CD4-positive, alpha-beta T cell treated with Interferon gamma for 1 hour (primary cell): ENCODE measurements at places on chromosomes 11 and 22.

GRCh38 chr11:32198053-32198452, 107.2 kb downstream of the RCN1 start:
- DNase-seq, result no peak

DNA sequence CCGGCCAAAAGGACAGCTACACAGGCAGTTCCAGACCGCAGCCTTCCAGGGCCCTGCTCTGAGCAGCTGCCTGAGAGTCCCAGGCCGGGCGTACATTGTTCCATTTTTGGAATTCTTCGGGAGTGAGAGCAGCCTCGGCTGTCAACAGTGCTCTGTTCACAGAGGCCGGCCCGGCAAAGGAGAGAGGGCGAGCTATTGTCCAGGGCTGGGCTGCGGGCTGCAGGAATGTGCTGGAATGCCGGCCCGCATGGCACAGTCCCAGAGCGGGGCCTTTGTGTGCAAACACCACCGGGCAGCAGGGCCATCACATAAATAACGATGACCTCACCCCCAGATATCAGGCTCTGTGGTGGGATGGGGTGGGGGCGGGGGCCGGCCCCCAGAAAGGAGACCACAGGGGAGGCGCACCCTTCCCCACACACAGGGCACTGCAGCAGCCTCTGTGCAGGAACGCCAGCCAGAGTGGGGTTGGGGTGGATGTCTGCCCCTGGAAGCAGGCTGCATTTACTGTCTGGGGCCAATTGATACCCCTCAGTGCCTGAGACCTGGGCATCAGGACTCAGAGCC, 15.8 kb downstream of the LINC01488 start:
- DNase-seq, result no peak

DNA sequence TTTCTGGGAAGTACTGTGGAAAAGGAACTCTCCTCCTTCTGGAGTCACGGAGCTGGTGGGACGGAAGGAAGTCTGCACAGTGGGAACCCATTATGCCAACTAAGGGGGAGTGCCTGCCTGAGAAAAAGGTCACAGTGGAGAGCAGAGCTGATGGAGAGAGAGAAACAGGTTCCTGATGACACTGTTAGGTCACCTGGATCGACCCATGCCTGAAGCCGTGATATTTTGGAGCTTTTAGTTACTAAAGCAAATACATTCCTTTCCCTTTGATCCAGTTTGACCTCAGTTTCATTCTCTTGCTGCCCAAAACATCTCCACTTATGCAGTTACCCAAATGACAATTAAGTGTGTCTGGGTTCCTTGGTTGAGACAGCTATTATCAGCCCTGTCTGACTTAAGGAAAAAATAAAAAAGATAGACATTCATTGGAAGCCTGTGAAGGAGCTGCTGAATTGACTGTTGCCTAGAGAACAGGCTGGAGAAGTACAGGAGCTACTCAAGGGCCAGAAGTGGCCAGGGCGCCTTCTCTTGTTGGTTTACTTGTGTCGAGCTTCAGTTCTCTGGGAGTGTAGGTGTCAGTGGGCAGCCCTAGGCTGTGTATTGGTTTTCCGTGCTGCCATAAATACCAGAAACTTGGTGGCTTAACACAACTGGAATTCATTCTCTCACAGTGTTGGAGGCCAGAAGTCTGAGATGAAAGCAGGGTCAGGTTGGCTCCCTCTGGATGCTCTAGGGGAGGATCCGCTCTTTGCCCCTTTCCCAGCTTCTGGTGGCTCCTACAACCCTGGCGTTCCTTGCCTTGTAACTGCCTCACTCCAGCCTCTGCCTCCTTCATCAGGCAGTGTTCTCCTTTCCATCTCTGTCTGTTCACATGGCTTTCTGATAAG, 13.6 kb downstream of the MRGPRD start:
- no peak for DNase-seq

DNA sequence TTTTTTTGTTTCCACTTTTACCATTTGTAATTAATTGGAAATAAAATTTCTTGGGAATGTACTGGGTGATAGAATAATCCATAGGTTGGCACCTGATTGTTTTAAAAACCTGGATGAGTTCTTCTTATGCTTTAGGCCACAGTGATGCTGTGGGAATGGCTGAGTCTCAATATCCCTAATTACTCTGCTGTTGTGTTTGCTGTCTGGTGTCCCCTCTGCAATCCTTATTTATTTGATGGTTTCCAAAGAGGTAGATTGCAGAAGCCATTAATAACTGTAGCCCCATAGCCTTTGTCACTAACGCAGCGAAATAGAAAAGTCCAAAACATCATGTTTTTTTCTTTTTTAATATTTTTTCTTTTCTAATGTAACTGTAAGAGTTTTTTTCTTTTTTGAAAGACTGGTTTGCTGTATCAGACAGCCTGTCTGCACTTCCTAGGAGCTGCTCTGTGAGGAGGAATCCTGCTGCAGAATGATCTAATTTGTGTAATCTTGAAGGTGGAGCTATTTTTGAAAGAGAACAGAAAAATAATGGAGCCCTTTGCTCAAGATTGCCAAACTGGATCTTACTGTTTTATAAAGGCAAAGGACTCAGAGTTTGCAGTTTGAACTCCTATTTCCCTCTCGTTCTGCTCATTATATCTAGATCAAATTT, 14.9 kb downstream of the PACS1 start:
- no peak for DNase-seq

- no peak for DNase-seq
Observed at GRCh38 chr11:67163006-67163405, 43.9 kb downstream of the KDM2A start.

DNA sequence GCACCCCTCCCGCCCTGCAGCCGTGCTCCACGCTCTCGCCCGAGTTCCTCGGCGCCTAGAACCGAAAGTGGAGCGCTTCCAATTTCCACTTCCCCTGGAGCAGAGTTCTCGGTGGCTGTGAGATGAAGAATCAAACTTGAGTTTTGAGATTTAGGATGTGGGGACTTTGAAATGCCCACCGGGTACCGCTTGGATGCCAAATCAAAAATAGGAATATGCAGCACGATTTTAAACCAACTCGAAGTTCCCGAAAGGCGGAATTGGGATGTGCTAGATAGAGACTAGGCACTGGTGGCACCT, 569 bp downstream of the POLA2 start:
- DNase-seq, result no peak

- DNase-seq, result no peak
Observed at GRCh38 chr11:71197096-71197495, 55.3 kb downstream of the SHANK2 start.

DNA sequence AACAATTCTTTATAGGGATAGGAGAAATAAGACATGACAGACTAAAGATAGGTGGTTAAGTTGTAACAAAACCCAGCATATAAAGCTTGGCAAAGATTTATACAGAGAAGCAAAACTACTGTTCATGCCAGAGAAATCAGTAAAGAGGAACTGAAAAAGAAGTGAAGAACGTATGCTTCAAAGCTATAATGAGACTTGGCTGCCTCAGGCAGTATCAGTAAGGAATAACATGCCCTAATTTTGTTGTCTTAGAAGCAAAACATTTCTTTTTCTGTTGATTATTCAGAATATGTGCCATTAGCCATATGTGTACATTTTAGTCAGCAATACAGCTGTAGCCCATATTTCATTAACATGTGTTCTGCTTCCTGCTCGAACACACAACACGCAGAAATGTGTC, 403.2 kb downstream of the NELL1 start:
- no peak for DNase-seq

- no peak for DNase-seq
Observed at GRCh38 chr11:70128435-70128906, 50.4 kb downstream of the ANO1 start.

GRCh38 chr11:110962921-110963320, 250.7 kb upstream of the ARHGAP20 start:
- DNase-seq, result no peak

GRCh38 chr11:21653951-21654421, 538.9 kb upstream of the ANO5 start:
- no peak for DNase-seq

DNA sequence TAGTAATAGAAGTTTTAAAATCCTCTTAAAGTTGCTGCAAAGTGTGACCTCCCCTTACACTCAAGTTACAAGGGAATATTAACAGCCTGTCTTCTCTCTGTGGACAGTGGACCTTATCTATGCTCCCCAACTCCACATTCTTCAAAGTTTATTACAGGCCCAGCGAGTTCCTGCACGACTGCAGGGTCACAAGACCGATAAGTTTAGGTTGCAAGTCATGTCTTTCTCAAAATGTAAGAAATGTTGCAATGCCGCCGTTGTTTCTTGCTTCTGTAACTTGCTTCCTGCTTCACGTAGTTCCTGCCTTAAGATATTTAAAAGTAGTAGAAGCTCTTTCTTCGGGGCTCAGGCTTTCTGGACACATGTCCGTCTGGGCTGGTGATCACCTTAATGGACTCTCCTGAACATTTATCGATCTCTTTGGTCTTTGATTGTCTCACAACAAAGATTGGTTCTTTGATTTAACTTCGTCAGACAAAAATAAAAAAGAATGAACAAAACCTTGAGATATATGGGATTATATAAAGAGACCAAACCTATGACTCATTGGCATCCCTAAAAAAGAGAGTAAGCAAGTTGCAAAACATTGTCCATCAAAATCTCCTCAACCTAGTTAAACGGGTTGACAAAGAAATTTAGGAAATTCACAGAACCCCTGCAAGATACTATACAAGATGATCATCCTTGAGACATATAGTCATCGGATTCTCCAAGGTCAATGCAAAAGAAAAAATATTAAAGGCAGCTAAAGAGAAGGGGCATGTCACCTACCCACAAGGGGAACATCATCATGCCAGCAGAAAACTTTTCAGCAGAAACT, 45.4 kb upstream of the GLYAT start:
- DNase-seq, result no peak

- peak; percentile 43 for DNase-seq
Observed at GRCh38 chr22:44191036-44191454, 10.3 kb downstream of the PARVG start.

DNA sequence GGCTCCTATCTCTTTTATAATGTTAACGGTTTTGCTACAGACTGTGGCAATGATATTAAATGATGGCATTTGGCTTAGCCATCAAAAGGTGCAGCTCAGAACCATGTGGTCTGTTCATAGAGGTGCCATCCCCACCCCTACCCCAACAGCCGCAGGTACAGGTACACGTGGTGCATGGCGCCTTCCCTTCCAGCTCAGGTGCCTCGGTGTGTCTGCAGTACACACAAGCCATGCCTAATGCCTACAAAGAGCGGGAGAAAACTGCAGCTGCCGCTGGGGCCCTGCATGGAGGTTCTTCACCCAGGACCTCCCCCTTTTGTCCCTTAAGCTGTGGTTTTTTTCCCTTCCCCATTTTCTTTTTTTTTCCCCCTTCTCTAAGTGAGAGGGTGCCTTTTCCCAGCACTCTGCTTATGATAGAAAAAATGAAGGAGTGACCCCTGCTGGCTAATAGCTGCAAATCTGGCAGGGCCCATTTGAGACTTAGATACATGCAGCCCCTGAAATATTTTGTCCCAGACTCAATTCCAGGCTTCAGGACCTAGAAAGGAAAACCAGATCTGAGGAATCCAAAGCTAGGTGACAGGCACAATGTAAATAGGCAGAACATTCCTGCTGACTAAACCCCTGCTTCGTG, 6.5 kb downstream of the OR52M1 start:
- no peak for DNase-seq

DNA sequence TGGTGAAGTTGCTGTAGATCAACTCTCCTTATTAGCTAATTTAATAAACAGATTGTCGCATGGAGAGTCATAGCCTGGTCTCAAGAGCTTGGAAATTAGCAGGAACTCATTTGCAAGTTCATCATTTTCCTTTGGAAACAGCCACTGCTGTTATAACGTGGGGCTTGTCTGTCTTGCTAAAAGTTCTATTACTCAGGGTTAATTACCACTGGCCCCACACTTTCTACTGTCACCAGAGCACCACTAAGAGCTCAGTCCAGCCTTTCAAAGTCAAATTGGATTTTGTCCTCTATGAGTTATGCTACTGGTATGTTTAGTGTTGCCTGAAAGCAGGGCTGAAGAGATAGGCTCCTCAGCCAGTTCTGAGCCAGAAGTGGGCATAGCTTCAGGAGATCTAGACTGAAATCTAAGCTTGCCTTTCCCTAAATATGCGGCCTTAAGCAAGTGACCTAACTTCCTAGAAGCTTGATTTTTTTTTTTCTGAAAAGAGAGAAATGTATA, 292.2 kb downstream of the INSC start:
- no peak for DNase-seq

DNA sequence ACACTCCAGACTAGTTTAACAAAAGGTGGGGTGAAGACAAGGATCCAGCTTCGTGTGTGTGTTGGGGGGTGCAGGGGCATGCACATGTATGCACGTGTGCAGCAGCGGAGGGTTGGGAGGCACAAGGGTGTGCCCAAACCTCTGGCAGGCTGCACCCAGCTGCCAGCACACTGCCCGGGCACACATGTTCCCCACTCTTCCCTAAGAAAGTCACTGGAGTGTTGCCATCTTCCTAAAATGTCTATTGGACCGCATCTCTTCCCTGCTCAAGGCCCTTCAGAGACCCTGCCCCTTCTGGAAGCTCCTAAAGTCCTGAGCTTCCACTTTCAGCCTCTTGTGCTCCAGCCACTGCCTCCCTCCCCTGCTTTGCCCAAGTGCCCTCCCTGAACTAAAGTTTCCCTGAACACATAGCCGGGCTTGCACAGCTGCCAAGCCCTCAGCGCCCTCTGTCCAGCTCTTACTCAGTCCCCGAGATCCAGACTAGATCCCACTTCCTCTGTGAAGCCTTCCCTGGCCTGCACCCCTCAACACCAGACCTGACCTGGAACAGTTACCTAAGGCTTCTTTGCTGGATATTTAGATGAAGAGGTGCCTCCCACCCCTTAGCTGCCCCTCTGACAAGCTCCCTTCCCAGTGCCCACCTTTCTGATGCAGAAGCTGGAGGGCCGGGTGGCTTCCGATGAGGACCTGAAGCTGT, 6.0 kb downstream of the CFL1 start:
- DNase-seq, result no peak

- no peak for DNase-seq
Observed at GRCh38 chr11:85725510-85726258, 39.7 kb upstream of the CCDC89 start.

DNA sequence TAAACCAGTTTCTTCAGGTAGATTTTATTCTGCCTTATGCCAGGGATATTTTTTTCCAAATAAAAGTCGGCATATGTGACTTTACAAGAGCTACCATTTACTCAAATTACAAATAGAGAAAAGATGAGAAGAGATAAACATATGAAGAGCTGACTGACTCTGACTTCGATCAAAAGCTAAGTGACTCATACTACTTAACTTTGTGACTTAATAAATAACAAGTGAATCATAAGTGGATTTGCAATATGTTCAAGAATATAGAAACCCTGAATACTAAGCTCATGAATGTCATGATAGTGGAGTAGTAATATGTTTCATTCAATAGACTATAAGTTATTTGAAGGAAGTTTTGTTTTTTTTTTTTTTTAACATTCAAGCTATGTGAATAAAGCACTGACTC, 130.5 kb upstream of the ANO3 start:
- no peak for DNase-seq

- DNase-seq, result no peak
Observed at GRCh38 chr22:26417406-26417805, 11.7 kb upstream of the ASPHD2 start.

GRCh38 chr11:1771700-1772099, 8.0 kb upstream of the CTSD start:
- DNase-seq, result peak; percentile 48

DNA sequence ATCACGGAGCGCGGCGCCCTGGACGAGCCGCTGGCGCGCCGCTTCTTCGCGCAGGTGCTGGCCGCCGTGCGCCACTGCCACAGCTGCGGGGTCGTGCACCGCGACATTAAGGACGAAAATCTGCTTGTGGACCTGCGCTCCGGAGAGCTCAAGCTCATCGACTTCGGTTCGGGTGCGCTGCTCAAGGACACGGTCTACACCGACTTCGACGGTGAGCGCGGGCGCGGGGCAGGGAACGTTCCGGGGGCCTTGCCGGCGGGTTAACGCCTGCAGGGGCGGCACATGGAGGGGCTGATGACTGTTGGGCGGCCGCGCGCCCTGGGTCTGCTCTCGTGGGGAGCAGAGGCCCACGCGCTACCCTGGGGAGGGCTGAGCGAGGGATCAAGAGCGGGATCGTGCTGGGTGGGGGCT, 1.0 kb downstream of the PIM3 start:
- no peak for DNase-seq
